ENCODE measurements at places on chromosomes 5 and 9.

DNA sequence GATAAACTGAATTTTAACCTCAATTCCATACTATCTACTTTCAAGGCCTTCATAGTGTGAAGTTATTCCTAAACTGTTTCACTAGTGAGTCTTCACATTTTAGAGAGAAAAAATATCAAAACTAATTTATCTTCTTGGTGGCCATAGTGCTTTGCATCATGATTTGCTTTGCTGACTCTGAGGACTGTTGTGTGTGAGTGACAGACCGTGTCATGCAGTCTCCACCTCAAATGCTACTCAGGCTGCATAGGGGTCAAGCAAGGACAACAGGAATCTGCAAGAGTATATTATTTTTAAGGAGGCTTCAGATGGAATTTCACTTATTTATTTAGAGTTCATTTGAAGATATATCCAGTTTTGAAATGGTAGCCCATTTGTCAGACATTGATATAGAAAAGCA, 34.5 kb downstream of the MACIR start:
- no peak for DNase-seq

- DNase-seq = no peak
Observed at GRCh38 chr9:122370869-122371755, at the start of gene PTGS1. TSS of gene PTGS1 (plus strand) at chr9:122371024. CDS start at chr9:122371085, 61 bp downstream.

DNA sequence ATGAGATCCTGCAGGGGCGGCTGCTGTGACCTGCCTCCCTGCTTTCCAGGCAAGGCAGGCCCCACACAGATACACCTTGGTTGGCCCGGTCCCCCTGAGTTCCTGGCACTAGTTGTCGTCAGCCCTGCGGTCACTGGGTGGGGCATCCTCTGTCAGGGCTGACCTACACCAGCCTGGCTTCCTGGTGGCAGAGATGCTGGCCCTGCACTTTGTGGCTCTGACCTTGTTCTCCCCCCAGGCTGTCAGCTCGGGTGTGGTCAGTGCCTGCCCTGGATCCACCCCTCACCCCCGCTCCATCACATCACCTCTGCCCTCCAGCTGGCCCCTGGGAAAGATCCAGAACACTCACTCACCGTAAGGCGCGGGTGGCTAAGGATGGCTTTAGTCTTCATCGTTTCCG, 74.1 kb downstream of the PHF2 start:
- no peak for DNase-seq

DNA sequence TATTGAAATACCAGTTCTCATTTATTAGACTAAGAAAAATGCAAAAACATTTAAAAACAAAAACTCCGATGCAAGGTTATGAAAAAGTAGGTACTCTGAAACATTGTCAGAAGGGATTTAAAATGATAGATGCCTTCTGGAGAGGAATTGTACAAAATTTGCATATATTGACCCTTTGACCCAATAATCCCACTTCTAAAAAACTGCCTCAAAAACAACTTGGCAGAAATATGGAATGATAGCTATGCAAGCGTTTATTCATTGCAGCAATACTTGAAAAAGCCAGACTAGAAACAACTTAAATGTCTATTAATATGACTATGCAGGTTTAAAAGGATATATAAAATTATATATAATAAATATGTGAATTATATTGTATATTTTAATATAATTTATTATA, 118.4 kb downstream of the PLK2 start:
- DNase-seq = no peak

GRCh38 chr5:149935431-149935901, 9.1 kb downstream of the PDE6A start:
- DNase-seq = no peak

DNA sequence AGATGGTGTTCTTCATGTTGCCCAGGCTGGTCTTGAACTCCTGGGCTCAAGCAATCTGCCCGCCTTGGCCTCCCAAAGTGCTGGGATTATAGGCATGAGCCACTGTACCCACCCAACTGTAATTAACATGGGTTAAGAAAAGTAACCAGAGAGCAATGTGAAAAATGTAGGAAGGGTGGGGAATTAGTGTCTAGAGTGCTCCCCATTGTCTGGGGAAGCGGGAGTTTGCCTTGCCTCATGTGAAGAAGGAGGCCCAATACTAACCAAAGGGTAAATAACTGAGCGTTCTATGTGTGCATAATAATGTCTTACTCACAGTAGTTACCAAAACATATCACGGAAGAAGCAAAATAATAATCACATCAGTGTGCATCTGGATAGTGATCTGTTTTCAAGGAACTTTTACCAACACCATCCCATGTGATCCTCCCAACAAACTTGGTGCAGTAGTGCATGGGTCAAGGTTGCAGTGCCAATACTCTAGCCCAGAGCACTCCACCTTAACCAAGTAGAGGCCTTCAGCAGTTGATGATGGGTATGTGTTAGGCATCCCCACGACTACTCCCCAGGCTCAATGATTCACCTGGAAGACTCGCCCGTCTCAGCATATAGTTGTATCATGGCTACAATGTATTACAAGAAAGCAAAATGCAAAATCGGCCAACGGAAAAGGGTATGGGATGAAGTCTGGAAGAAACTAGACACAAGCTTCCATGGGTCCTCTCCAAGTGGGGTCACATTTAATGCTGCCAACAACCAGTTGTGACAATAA, 26.2 kb downstream of the GNAQ start:
- no peak for DNase-seq

GRCh38 chr5:80607343-80607742, 37.3 kb upstream of the ANKRD34B start:
- no peak for DNase-seq

GRCh38 chr5:116703941-116704340, 129.3 kb upstream of the SEMA6A start:
- no peak for DNase-seq

- DNase-seq = no peak
Observed at GRCh38 chr9:124280176-124280691, 22.5 kb downstream of the NEK6 start.

DNA sequence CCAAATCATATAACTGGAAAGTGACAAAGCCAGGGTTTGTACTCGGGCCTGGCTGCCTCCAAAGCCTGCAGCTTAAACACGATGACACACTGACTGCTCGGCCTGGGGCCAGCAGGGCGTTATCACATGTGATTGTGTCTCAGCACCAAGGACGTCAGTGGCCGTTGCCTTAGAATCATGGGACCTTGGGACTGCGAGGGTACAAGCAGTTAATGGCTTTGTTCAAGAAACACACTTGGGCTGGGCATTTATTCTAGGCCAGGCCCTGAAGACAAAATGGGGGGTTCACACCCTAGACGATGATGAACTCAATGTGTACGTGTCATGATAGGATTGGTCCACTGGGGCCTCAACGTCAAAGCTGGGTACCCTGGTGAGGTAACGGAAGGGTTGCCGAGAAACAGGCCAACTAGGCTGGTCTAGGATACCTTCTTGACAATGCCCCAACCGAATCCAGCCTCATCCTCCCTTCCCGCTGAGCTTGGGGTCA, 13.0 kb downstream of the SH3PXD2B start:
- DNase-seq = no peak

DNA sequence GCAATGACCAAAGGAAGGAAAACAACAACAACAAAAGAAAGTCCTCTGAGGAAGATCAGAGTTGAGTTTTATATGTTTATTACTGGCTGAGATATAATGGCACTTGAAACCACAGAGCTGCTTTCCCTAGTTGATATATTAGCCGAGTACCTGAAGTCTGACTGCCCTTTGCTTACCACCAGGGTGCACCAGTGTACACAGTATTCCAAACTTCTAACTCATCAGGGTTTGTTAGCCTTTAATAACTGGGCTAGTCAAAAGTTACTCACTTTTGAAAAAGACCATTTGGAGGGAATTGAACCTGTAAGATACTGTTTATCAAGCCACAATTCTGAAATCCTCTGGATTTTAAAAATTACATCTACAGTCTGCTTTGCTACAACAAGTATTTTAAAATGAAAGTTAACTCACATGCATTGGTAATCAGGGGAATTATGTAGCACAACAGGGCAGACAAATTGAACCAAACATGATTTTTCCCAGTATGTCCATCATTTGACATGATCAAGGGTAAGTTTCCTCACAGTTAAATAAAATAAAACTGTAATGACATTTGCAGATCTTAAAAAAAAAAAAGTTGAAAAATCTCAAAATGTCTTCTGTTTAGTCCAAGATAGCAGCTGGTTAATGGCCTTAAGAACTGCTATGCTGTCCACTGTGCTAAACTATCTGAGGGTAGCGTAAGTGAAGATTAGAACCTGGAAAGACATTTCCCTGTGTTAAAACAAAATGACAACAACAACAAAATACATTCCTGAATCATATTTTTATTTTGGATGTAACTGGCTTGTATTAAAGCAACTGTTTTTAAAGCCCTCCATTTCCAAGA, 57.3 kb upstream of the C6 start:
- no peak for DNase-seq

GRCh38 chr9:12739014-12739652, 35.7 kb upstream of the LURAP1L start:
- no peak for DNase-seq

DNA sequence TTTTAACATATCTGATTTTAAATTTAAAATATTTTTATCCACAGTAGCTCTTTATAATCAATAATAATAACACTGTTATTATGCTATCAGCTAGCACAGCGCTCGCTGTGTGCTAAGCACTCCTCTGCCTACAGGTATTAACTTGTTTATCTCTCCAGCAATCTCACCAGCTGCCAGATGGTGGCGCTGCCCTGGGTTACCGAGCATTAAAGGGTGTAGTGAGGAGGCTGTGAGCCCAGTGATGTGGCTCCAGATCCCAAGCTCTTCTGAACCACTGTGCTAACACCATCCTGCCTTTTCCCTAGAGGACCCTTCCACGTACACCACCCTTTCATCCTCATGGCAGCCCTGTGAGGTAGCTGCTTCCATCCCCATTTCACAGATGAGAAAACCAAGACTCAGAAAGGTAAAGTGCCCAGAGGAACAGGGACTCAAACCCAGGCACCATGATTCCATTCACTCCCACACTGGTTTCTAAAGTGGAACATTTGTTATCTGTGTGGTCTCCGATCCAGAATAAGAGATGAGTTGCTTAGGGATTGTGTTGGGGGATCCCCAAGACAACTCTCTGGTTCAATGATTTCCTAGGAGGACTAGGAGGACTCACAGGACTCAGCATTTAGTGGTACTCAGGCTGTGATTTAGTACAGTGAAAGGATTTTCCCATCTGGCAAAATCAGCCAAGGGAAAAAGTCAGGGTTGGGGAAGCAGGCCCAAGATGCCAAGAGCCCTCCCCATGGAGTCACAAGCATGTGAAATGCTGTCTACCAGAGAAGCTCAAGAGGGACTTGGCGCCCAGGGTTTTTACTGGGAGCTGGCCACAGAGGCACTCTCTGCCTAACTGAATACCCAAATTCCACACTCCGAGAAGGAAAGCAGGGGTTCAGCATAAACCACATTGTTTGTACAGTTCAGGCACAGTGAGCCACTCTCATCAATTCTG, 7.0 kb downstream of the IGFBPL1 start:
- no peak for DNase-seq

GRCh38 chr5:133459474-133460160, 152.7 kb downstream of the FSTL4 start:
- DNase-seq = no peak

DNA sequence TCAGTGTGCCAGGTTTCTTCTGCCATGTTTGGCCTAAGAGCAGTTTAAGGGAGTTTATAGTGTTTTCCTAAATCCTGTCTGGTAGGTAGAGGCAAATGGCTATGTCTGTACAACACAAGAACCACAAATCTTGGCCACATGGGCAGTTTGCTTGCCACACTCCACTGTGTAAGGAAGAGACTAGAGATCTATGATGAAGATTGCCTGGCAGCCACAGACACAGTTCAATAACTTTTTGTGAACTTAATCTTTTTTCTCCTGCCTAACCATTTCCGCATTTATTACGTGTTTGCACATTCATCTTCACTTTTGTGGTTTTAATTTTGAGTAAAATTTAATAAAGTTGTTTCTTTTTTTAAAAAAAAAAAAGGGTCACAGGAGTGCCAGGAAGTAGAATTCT, 5.8 kb downstream of the MFAP3 start:
- DNase-seq = no peak

- DNase-seq = no peak
Observed at GRCh38 chr9:101462558-101462957, 27.0 kb upstream of the ALDOB start.

GRCh38 chr5:89137148-89137547, 254.2 kb upstream of the MEF2C start:
- no peak for DNase-seq

DNA sequence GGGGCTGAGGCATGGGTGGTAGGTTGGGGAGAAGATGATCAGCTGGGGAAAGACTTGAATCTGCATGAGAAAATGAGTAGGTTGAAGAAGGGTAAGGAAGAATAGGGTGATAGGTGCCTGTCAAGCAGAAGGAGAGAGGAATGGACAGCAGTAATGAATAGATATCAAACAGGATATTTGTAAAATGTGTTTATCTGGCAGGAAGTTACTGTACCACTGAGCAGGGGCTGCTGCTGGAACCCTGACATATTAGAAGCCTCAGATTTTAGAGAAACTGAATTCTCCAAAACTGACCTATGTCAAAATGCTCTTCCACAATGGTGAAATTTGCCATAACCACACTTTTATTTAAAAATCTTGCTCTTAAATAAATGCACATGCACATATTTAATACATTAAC, 41.0 kb downstream of the CCDC192 start:
- no peak for DNase-seq

DNA sequence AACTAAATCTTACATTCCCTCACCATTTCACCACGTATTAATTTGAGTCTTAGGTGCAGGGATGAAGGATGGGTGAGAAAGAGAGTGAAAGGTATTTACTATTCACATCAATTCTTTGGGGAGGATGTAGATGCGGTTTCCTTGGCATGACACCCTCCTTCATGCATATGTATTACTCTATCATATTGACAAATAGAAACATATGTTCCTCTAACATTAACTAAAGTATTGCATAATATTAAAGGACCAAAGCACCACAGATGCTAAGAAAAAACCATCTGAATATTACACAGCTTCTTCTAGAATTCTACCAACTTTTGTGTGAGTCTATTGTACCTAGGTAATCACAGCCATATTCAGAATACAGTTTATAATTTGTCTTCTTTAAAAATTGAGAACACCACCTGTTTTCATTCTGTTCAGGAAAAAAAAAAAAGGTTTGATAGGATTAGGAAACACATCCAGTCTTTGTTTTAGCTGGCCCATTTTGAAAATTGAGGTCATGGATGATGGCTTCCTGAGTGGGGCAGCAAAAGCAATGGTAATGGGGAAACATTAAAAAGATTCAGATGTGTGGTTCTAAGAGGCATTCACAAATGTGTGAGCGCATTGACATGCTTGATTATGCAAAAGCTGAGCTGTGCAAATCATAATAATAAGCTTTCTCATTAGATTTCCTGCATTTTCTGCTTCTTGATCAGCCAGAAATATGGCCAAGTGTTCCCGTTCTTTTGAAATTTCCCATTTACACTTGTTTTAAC, 1011.5 kb upstream of the NUDT12 start:
- DNase-seq = no peak

DNA sequence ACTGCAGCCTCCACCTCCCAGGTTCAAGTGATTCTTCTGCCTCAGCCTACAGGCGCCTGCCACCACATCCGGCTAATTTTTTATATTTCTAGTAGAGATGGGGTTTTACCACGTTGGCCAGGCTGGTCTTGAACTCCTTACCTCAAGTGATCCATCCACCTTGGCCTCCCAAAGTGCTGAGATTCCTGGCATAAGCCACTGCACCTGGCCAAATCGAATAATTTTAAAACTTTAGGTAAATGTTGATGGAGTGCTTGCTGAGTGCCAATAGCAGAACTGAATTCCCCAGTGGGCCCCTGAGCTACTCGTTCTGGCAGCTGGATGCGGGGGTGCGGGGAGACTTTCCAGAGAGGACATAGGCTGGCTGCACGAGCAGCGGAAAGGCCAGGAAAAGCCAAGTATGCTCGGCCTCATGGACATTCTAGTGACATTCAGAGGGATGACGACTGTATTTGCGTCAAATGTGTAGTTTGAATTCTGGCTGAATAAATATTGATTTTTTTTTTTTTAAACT, 16.8 kb downstream of the TRAF2 start:
- no peak for DNase-seq

Data from stimulated activated CD8-positive, alpha-beta memory T cell treated with anti-CD3 and anti-CD28 coated beads, Interleukin-4, amount 100 ng/mL, for 4 hours (primary cell).